ENCODE measurements at places on chromosomes 2 and 18.

DNA sequence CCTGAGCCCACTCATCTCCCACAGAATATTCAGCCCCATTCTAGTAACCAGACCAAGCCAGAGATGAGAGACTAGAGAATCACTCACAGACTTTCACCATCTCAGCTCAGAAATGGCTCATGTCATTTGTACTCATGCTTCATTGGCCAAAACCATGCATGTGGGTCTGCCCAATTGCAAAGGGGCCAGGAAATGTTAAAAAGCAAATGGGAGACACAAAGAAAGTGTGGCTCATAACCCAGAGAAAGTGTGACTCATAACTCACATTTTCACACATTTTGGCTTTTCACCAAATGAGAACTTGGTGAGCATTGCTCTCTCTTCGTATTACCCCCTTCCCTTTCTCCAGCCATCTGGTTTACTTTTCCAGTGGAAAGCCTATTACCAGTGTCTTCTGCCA, 66.2 kb downstream of the MDH1 start:
- H3K27me3 ChIP-seq, result no peaks in the 10 kb centered on the region
- peaks cover 6% of the 10 kb centered on the region for H3K36me3 ChIP-seq
- no peak overlapping the region for H3K4me3 ChIP-seq
- no peaks in the 10 kb centered on the region for H3K4me1 ChIP-seq
- H3K27ac ChIP-seq, result no peak overlapping the region
- no peak for DNase-seq

DNA sequence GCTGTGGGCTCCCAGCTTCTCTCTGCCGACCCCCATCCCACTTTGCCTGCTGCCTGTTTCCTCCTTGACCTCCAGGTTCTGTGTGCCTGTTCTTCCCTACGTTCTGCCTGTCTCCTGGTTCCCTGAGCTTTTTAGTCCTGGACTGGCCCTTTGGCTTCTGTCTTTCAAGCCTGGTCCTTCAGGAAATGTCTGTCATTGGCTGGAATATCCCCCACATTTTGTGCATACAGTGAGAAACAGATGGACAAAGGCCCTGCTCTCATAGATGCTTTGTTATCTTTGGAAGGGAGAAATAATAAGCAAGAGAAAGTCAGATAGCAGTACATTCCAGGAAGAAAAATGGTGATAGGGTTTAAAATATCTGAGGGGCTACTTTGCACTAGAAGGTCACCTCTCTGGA, 5.7 kb downstream of the MGAT5 start:
- peaks cover 19% of the 10 kb centered on the region for H3K4me1 ChIP-seq
- no peaks in the 10 kb centered on the region for H3K36me3 ChIP-seq

GRCh38 chr18:75073654-75074053, 135.3 kb downstream of the PTGR3 start:
- peak overlapping the region; percentile 86 for H3K27ac ChIP-seq
- H3K4me3 ChIP-seq, result no peak overlapping the region
- H3K36me3 ChIP-seq, result no peaks in the 10 kb centered on the region
- no peak for DNase-seq

- DNase-seq, result no peak
- H3K27me3 ChIP-seq, result no peaks in the 10 kb centered on the region
- H3K36me3 ChIP-seq, result no peaks in the 10 kb centered on the region
- H3K4me3 ChIP-seq, result no peak overlapping the region
Observed at GRCh38 chr2:234292962-234293243, 204.0 kb downstream of the ARL4C start.

DNA sequence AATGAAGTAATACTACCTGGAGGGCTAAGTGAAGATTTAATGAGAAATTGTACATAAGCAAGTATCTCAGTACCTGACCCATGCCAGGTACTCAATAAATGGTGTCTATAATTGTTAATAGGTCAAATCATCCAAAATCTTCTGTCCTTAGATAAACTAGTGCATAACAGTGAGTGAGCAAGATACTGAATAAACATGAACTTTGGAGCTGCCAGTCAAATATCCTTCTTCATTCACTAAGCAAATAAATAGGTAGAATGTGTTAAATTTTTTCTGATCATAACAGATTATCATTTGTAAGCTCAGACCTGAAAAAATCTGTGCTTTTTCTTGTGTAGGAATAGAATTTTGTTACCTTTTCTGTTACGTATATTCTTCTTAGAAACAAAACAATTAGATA, 39.6 kb downstream of the RAB3GAP1 start:
- H3K4me1 ChIP-seq, result no peaks in the 10 kb centered on the region
- no peak overlapping the region for H3K4me3 ChIP-seq
- peaks cover 21% of the 10 kb centered on the region for H3K36me3 ChIP-seq
- no peak overlapping the region for H3K27ac ChIP-seq
- no peaks in the 10 kb centered on the region for H3K27me3 ChIP-seq

DNA sequence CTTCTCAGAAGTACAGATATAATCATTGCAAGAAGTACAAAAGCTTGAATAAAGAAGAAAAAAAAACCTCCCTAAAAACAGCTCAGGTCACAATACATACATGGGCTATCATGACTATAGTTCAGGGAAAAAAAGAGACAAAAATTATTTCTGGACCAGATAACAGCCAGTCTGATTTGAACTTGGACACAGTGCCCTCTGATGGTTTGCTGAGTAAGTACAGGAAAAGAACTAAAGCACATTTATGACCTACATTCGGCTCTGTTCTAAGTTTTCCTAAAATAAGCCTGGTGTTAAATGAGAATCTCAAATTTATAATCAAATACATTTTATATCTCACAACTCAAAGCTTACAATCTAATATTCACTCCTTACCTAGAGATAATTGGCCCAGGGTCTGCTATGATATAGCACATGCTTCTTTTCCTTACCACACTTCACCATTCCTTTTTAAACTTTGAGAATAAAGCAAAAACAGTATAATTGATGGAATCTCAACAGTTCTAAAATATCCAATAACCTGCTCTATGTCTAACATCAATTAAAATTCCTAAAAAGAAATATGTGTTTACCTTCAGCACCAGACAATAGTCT, 81.1 kb downstream of the RAPH1 start:
- peak; percentile 18 for DNase-seq
- no peak overlapping the region for H3K4me3 ChIP-seq
- H3K4me1 ChIP-seq, result peaks cover 3% of the 10 kb centered on the region
- no peaks in the 10 kb centered on the region for H3K27me3 ChIP-seq

DNA sequence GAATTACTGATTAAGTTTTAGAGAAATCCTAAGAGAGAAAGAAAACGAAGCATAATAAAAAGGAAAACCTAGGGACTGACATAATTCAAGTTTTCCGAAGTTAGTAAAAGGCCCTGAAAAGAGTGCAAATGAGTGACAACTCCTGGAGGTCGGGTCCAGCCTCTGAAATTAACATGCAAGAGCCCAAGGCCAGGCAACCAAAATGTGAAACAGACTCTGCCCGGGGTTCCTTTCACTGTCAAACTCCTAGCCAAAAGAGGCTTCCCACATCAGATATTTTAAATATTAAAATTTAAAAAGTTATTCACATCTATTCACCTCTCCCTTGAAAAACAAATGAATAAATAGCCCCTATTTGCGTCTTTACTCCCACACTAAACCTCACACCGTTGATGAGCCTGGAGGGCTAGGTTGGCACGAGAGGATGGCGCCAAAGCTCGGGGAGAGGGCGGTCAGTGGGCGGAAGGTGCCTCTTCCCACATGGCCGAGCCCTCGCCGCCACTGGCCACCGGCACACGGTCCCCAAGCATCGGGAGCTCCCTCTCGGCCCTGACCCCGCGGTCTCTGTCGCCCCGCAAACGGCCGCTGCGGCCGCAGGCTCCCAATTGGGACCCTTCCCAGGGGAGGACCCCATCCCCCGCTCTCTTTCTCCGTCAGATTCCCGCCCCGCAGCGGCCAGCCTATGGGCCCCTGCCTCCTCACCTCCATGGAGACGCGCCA, 630 bp downstream of the PPM1G start:
- H3K4me3 ChIP-seq, result peak overlapping the region; percentile 96
- peaks cover 36% of the 10 kb centered on the region for H3K4me1 ChIP-seq
- peaks cover 3% of the 10 kb centered on the region for H3K36me3 ChIP-seq
- peaks cover 4% of the 10 kb centered on the region for H3K27me3 ChIP-seq
- no peak for DNase-seq

- no peaks in the 10 kb centered on the region for H3K27me3 ChIP-seq
- no peak overlapping the region for H3K27ac ChIP-seq
- DNase-seq, result no peak
- H3K4me3 ChIP-seq, result no peak overlapping the region
Observed at GRCh38 chr2:75513616-75514170, 47.0 kb downstream of the EVA1A start.

- no peak for DNase-seq
- no peaks in the 10 kb centered on the region for H3K27me3 ChIP-seq
- H3K27ac ChIP-seq, result no peak overlapping the region
- no peaks in the 10 kb centered on the region for H3K36me3 ChIP-seq
- no peak overlapping the region for H3K4me3 ChIP-seq
Observed at GRCh38 chr2:161041356-161041755, 118.9 kb upstream of the TANK start.

GRCh38 chr2:30709516-30709915, 97.7 kb downstream of the CAPN13 start:
- no peaks in the 10 kb centered on the region for H3K27me3 ChIP-seq
- H3K4me1 ChIP-seq, result no peaks in the 10 kb centered on the region
- H3K36me3 ChIP-seq, result no peaks in the 10 kb centered on the region
- H3K4me3 ChIP-seq, result no peak overlapping the region

GRCh38 chr2:241867776-241868420, 1.6 kb upstream of the RTP5 start:
- no peak for DNase-seq
- no peak overlapping the region for H3K4me3 ChIP-seq
- H3K27me3 ChIP-seq, result peaks cover 20% of the 10 kb centered on the region
- peaks cover 4% of the 10 kb centered on the region for H3K36me3 ChIP-seq
- peaks cover 23% of the 10 kb centered on the region for H3K4me1 ChIP-seq

GRCh38 chr2:13686262-13686661, 946.3 kb upstream of the LRATD1 start:
- H3K4me3 ChIP-seq, result no peak overlapping the region
- H3K27ac ChIP-seq, result no peak overlapping the region
- no peak for DNase-seq
- H3K36me3 ChIP-seq, result peaks cover 4% of the 10 kb centered on the region
- H3K4me1 ChIP-seq, result peaks cover 4% of the 10 kb centered on the region

GRCh38 chr2:209787416-209787815, 15.8 kb downstream of the UNC80 start:
- no peak for DNase-seq
- no peak overlapping the region for H3K4me3 ChIP-seq
- no peaks in the 10 kb centered on the region for H3K4me1 ChIP-seq
- H3K27me3 ChIP-seq, result no peaks in the 10 kb centered on the region
- no peak overlapping the region for H3K27ac ChIP-seq
- no peaks in the 10 kb centered on the region for H3K36me3 ChIP-seq

GRCh38 chr2:109164739-109165221, 35.8 kb downstream of the SH3RF3 start:
- peaks cover 7% of the 10 kb centered on the region for H3K27me3 ChIP-seq
- H3K4me1 ChIP-seq, result peaks cover 6% of the 10 kb centered on the region
- H3K36me3 ChIP-seq, result no peaks in the 10 kb centered on the region
- no peak overlapping the region for H3K4me3 ChIP-seq
- H3K27ac ChIP-seq, result no peak overlapping the region
- DNase-seq, result no peak

DNA sequence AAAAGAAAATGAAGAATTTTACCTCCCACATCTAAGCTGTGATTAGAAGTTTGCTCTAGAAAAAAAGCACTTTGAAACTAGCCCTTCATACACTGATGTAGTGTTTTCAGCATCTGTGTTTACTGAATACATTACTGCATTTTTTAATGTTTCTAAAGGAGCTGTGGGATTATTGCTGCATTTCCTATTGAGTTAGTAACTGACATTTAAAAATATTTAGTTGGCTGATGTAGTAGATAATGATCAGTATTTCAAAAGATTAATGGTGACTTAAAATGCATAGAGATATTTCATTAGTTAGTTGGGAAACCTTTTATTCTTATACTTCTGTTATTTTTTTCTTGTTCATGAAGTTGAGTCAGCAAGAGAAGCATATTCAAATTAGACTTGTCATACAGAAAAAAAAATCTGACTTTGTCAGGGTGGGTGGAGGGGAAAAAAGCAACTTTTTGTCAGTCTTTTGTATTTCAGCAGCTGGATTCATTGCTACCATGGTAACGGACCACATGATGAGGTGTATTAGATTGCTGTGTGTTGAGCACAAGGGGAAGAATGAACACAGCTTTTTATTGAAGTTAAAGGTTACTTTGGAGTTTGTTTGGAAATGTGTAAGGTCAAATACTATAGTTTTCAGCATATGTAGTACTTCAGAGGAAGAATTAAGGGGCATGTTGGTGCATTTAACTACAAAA, at the start of gene DTNA:
Gene DTNA (plus strand): TSS at position 549 of the 692 bp plus-strand sequence. CDS start 45,679 bp downstream, outside the sequence.
- H3K4me1 ChIP-seq, result peaks cover 38% of the 10 kb centered on the region
- peak within 1 kb of the TSS; percentile 97 for H3K27ac ChIP-seq
- no peak for DNase-seq
- peaks cover 12% of the 10 kb centered on the region for H3K27me3 ChIP-seq
- peak within 1 kb of the TSS; percentile 84 for H3K4me3 ChIP-seq
- H3K36me3 ChIP-seq, result no peaks in the 10 kb centered on the region

GRCh38 chr2:7348761-7349160, 431.5 kb downstream of the RNF144A start:
- no peak for DNase-seq
- H3K27me3 ChIP-seq, result no peaks in the 10 kb centered on the region
- no peak overlapping the region for H3K4me3 ChIP-seq
- no peaks in the 10 kb centered on the region for H3K36me3 ChIP-seq

- peaks cover 3% of the 10 kb centered on the region for H3K36me3 ChIP-seq
- H3K27ac ChIP-seq, result peak overlapping the region; percentile 72
- H3K27me3 ChIP-seq, result no peaks in the 10 kb centered on the region
- H3K4me3 ChIP-seq, result peak overlapping the region; percentile 73
Observed at GRCh38 chr2:236107536-236107935, 60.6 kb downstream of the GBX2 start.

GRCh38 chr2:181430406-181431118, 26.6 kb upstream of the ITGA4 start:
- no peak overlapping the region for H3K4me3 ChIP-seq
- peaks cover 9% of the 10 kb centered on the region for H3K4me1 ChIP-seq
- H3K36me3 ChIP-seq, result peaks cover 12% of the 10 kb centered on the region
- no peaks in the 10 kb centered on the region for H3K27me3 ChIP-seq

DNA sequence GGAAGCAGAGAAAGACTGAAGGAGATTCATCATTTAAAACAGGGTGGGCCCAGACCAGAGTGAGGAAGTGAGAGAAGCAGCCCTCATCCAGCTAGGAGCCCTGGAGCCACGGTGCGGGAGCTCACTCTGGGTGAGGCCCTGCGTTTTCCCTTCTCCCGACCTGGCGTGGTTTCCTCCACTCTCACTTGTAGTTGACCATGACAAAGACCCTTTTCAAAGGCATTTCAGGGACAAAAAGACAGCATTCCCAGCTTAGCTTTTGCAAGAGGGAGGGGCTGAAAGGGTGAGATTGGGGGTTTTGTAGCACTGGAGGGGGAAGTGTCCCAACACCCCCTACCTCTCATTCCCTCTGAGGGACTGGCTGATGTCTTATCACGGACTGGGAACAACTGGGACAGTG, 56.6 kb downstream of the TRPM8 start:
- H3K4me3 ChIP-seq, result no peak overlapping the region
- H3K27ac ChIP-seq, result peak overlapping the region; percentile 59
- no peak for DNase-seq
- H3K27me3 ChIP-seq, result no peaks in the 10 kb centered on the region

DNA sequence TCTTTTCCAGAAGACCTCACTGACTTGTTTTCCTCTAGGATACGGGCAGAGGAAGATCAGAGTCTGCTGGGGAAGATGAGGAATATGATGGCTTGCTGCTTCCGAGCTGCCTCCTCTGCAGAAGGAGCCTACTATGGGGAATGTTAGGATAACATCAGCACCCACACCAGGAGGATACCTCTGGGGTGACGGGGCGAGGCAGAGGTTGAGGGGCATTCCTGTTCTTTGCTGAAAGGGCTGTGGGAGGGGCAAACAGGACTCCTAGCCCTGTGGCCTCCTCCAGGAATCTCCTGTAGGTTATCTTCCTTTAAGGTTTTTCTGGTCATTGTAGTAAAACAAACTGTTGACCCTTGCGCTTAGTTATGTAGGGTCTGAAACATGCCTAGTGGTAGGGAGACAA, 102.5 kb downstream of the CRIM1 start:
- H3K27me3 ChIP-seq, result no peaks in the 10 kb centered on the region
- H3K27ac ChIP-seq, result no peak overlapping the region
- H3K4me1 ChIP-seq, result peaks cover 5% of the 10 kb centered on the region

Data from neural crest cell (in vitro differentiated cells).